Tibial nerve (tissue), 4 donors: ENCODE measurements at places on chromosomes 11 and 22. TPM values are rescaled to one million over a fixed set of nuclear protein-coding genes. Genes with fewer than 3 reads are reported as not detected.

DNA sequence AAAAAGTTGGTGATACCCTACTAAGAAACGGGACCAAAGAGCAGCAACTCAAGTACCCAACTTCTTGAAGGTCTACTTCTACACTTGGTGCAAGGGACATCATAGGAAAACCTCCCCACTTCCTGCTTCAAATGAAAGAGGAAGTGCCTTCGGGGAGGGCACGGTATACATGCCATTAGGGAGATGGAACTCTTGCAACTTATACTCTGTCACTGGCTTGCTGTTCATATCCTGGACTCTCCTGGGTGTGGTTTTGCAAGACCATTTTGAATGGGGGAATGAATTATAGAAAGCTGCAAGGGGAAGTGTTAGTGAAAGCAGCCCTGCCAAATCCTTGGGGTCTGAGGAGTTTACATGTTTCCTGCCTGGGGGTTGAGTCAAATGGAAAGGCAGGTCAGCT, 41.9 kb downstream of the CSNK2A3 start:
- DNase-seq = no peak

The MRGPRE gene
- total RNA-seq = not detected

DNA sequence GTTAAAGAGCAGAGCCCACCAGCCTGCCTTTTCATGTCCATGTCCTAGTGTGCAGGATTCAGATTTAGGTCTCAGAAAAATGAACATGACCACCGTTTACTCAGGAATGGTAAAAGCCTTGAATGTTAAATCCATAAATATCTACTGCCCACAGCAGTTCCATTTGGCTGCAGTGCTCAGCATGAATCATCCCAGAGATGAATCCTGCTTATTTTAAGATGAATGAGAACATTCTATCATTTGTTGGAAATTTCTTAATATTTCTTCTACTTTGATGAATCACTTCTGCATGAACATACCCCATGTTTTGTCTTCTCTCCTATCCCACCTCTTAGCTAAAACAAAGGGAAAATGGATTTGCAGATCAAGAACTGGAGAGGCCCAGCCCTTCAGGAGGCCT, 47.5 kb upstream of the AQP11 start:
- DNase-seq = no peak

DNA sequence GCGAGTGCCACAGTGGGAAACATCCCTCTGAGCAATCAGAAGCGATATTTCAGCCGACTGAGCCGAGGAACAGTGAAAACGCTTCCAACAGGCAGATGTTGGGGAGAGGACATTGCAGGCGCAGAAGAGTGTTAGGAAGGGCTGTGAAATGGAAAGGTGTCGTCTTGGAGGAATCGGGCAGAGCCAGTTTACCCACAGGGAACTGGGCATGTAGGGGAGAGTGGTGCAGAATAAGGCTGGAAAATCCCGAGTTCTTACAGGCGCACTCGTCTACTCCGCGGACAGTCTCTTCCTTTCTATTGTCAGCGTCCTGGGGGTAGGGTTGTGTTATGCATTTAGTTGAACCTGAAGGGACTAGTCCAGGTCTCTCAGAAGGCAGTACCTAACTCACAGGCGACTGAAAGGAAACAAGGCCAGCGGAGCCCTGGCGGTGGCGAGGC, 1.1 kb upstream of the APLP2 start:
- no peak for DNase-seq

The FREY1 gene
- 1.0 TPM for total RNA-seq

GRCh38 chr22:30193031-30193775, 53.4 kb downstream of the LIF start:
- DNase-seq = no peak

DNA sequence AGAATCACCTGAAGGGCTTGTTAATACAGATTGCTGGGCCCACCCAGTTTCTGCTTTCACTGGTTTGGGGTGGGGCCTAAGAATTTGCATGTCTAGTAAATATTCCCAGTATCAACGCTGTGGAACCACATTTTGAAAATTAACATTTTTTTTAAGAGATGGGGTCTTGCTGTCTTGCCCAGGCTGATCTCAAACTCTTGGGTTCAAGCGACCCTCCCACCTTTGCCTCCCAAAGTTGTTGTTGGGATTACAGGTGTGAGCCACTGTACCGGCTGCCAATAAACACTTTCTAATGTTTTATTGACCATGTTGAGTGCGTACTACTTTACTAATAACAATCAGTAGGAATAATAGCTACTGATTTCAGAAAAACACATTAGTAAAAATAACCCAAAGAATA, 2.5 kb downstream of the EIF4G2 start:
- no peak for DNase-seq

The SLC1A2 gene
- total RNA-seq = 0.42 TPM

The SLC22A6 gene
- not detected for total RNA-seq

- no peak for DNase-seq
Observed at GRCh38 chr11:27087432-27087831, 46.8 kb downstream of the BBOX1 start.

- DNase-seq = no peak
Observed at GRCh38 chr11:77055101-77055561, 11.6 kb upstream of the CAPN5 start.

DNA sequence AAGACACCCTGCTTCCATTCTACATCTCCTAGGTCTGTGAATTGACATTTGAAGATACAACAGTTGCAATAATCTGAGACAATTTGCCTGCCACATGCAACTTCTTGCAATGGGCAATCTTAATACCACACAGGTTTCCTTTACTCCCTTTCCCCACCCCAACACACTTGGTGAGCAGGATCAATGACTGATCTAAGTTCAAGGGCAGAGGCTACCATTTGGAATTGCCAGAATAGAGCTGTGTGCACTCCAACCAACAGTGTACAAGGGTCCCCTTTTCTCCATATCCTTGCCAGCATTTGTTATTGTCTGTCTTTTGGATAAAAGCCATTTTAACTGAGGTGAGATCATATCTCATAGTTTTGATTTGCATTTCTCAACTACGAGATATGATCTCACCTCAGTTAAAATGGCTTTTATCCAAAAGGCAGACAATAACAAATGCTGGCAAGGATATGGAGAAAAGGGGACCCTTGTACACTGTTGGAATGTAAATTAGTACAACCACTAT, 2.9 kb upstream of the NNMT start:
- DNase-seq = no peak

- no peak for DNase-seq
Observed at GRCh38 chr11:83793310-83793709, 507.1 kb upstream of the CCDC90B start.

DNA sequence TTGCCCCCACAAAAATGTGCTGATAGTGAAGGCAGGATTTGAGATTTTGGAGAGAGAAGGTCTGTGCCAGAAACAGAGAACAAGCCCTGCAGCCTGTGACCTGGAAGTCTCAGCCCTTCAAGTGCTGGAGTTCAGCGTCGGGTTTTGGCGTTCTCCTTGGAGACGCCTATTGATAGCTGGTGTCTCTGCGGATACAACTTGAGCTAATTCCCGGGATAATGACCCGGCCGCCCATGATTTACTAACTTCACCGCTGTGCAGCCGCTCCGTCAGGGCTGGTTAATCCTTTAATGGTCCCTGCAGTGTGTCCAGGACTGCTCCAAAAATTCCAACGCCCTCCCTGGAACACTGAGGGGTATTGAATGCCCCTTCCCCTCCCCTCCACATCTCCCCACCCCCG, 76.6 kb downstream of the WT1 start:
- DNase-seq = no peak

The CAVIN3 gene
- total RNA-seq = 557 TPM

DNA sequence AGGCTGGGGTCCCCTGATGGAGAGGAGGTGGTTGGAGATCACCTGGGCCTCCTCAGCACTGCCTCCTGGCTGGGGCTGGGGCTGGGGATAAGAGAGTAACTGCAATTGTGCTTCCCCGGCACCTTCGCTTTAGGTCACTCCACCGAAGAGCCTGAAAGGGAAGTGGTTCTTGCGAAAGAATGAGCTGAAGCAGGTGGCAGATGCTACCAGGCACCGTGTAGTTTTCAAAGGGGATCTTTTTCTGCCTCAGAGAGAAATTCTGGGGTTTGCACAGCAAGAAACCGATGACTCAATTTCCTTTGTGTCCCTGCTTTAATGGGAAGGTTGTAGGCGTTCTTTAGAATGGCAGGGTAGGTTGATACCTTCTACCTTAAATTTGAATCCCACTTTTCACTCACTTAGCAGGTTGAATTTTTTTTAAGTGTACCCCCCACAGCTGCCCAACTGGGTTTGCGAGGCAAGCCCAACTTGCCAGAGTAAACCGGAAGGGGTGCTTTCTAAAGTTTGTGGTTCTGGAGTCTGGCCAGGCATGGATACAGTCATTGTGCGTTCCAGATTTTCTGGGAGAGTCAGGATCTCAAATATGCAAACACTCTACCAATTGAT, 5.3 kb downstream of the CD44 start:
- no peak for DNase-seq

The BIRC3 gene
- total RNA-seq = 12.9 TPM

DNA sequence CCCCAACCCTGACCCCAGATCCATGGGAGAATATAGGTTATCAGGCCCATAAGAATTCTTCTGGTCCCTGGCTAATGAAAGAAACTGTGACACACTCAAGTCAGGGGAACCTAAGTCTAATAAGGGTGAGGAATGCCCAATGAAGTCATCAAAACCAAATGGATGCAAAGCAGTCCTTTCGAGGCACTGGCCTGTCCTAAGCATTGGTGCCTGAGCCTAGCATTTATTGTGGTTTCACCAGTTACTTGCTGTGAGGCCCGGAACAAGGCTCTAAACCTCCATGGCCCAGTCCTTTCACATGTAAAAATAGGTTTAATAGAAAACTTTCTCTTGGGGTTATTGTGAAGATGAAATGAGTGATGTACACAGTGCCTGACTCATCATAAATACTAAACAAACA, 712.6 kb downstream of the DLG2 start:
- DNase-seq = no peak

GRCh38 chr11:37320921-37321320, 722.9 kb upstream of the RAG2 start:
- no peak for DNase-seq

The ZNF214 gene
- 7.2 TPM for total RNA-seq

The TSPAN32 gene
- total RNA-seq = 1.8 TPM

The TST gene
- 69.0 TPM for total RNA-seq

GRCh38 chr11:125211948-125212340, 47.4 kb downstream of the PKNOX2 start:
- DNase-seq = no peak

The SEC14L6 gene
- total RNA-seq = 0.90 TPM

The SSTR3 gene
- total RNA-seq = not detected

- DNase-seq = no peak
Observed at GRCh38 chr11:62456630-62457029, 37.8 kb downstream of the SCGB1A1 start.

The KBTBD4 gene
- total RNA-seq = 20.8 TPM

- DNase-seq = no peak
Observed at GRCh38 chr11:13717331-13717730, 48.9 kb downstream of the FAR1 start.

DNA sequence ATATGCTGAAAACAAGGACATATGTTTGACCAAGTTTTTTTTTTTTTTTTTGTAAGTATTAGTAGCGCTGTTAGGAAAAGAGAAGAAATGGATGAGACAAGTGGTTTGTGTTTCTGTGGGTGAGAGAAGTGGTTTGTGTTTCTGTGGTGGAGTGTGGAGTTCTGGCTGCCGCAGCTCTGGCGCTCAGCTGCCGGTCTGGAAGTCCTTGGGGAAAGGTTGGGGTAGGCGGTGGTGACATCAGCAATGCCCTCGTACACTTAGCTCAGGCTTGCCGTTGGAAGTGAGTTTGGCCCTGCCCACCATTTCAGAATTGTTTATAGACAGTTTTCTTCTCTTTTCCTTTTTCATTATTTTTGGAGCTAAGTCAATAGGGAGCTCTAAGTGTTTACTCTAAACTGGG, 116.6 kb downstream of the TBC1D22A start:
- no peak for DNase-seq

The APOL5 gene
- 4.2 TPM for total RNA-seq

The FJX1 gene
- total RNA-seq = 1.5 TPM

The KRTAP5-7 gene
- total RNA-seq = not detected

DNA sequence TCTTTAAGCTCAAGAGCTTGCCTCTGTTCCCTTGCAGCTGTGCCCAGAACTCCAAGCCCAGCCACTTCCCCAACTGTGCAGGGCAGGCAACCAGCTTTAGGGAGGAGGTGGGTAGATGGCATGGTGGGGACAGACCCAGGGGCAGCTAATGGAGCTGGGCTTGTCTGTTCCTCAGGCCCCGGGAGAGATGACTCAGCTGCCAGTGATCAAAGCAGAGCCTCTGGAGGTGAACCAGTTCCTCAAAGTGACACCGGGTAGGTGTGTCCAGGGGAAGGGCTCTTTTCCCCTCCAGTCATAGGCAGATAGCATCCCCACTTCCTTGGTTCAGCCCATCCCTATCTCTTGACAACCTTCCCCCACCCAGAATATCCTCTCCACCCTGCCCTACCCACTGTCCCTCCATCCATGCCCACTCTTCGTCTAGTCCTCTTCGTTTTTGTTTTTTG, 32.4 kb downstream of the CREB3L1 start:
- no peak for DNase-seq

GRCh38 chr11:61716478-61717285, 35.8 kb upstream of the MYRF start:
- DNase-seq = no peak

- no peak for DNase-seq
Observed at GRCh38 chr11:87116185-87116584, 78.5 kb downstream of the TMEM135 start.

DNA sequence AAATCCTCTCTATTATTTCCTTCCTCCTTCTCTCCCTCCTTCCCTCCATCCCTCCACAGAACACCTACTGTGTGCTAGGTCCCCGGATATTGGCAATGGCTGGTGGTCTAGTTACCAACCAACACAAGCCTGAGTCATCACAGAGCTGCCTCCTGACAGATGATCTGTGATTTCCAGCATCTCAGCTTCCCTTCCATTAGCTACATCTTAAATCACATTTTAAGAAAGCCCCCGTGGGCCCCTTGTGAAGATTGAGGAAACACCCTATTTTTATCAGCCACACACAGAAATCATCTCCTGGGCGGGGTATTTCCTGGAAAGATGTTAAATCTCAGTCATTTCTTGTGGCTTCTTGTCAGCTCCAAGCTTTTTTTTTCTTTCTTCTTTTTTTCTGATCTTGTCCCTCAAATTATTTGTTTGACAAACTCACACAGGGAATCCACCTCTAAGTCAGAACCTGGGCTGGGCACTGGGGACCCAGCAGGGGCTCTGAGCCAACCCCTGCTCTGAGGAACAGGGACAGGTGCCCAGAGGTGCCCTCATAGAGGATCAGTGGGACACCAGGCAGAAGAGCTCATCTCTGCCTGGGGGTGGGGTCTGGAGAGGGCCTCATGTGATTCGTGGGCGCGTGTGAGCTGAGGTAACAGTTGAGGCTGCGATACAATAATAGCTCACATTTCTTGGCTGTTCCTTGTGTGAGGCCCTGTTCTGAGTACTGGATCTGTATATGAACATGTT, 42.4 kb downstream of the CACNA1I start:
- DNase-seq = no peak

GRCh38 chr11:16173798-16174197, 182.5 kb downstream of the SOX6 start:
- DNase-seq = no peak

- no peak for DNase-seq
Observed at GRCh38 chr11:45444796-45445195, 158.7 kb upstream of the SYT13 start.
